A549 treated with RU486 at 1 μM for 4 hours (cell line): ENCODE measurements at places on chromosomes 1 and 21. TPM values are rescaled to one million over a fixed set of nuclear protein-coding genes. Genes with fewer than 3 reads are reported as not detected.

The RBM11 gene
- not detected in 5 replicates for total RNA-seq

The CREG1 gene
- 54.7 to 102 TPM (median 89.3 TPM) in 5 replicates for total RNA-seq

The LEPR gene
- 1.3 to 3.1 TPM (median 2.6 TPM) in 5 replicates for total RNA-seq

The HAO2 gene
- total RNA-seq = not detected in 5 replicates

The ORC1 gene
- 17.8 to 22.3 TPM (median 19.8 TPM) in 5 replicates for total RNA-seq

The VHLL gene
- not detected in 5 replicates for total RNA-seq

The LORICRIN gene
- total RNA-seq = not detected in 5 replicates

The B3GALNT2 gene
- total RNA-seq = 11.9 to 22.4 TPM (median 18.8 TPM) in 5 replicates

The CFAP107 gene
- not detected in 5 replicates for total RNA-seq

The C1orf115 gene
- total RNA-seq = 4.7 to 5.8 TPM (median 5.2 TPM) in 5 replicates

The CADM3 gene
- total RNA-seq = 0.09 to 0.24 TPM (median 0.11 TPM) in 5 replicates

The CELA2A gene
- total RNA-seq = 0.17 TPM in 1 of 5 replicates, not detected in the others

The IGSF21 gene
- total RNA-seq = not detected in 5 replicates

The ITLN2 gene
- 0.22 to 0.33 TPM in 2 of 5 replicates, not detected in the others for total RNA-seq

The JAM2 gene
- total RNA-seq = not detected in 5 replicates

The SMYD2 gene
- total RNA-seq = 29.4 to 35.3 TPM (median 34.8 TPM) in 5 replicates

The C1orf226 gene
- 0.77 to 1.2 TPM (median 0.96 TPM) in 5 replicates for total RNA-seq

The CLCC1 gene
- total RNA-seq = 15.5 to 17.2 TPM (median 16.1 TPM) in 5 replicates

The MCOLN2 gene
- total RNA-seq = 0.73 to 2.8 TPM (median 2.3 TPM) in 5 replicates

The KRTAP19-1 gene
- not detected in 5 replicates for total RNA-seq

The RHOU gene
- 3.3 to 7.0 TPM (median 6.3 TPM) in 5 replicates for total RNA-seq

The UMODL1 gene
- not detected in 5 replicates for total RNA-seq

The RHD gene
- total RNA-seq = not detected in 5 replicates

The IQCC gene
- 1.8 to 2.7 TPM (median 2.1 TPM) in 5 replicates for total RNA-seq

The VWA5B1 gene
- not detected in 5 replicates for total RNA-seq

The SPRR2G gene
- not detected in 5 replicates for total RNA-seq

The AGRN gene
- 74.8 to 132 TPM (median 111 TPM) in 5 replicates for total RNA-seq

The OR2L3 gene
- not detected in 5 replicates for total RNA-seq

The EXO1 gene
- total RNA-seq = 25.4 to 32.1 TPM (median 26.2 TPM) in 5 replicates

The ANGPTL3 gene
- total RNA-seq = 0.06 TPM in 1 of 5 replicates, not detected in the others

The ZNF669 gene
- 2.3 to 4.8 TPM (median 3.6 TPM) in 5 replicates for total RNA-seq

The FAM163A gene
- not detected in 5 replicates for total RNA-seq

The DIRAS3 gene
- total RNA-seq = 0.86 to 1.4 TPM (median 1.3 TPM) in 5 replicates

The ST6GALNAC5 gene
- not detected in 5 replicates for total RNA-seq
